SJCRH30 (cell line): ENCODE measurements at places on chromosomes 6 and 20. TPM values are rescaled to one million over a fixed set of nuclear protein-coding genes. Genes with fewer than 3 reads are reported as not detected.

Gene UTRN
- total RNA-seq = 67.8 and 74.7 TPM in 2 replicates

Gene ADGRG6
- 2.8 and 3.0 TPM in 2 replicates for total RNA-seq

Gene CRIP3
- not detected in 2 replicates for total RNA-seq

Gene PAK5
- total RNA-seq = not detected in 2 replicates

Gene TINAG
- not detected in 2 replicates for total RNA-seq

Gene FOXF2
- total RNA-seq = 2.8 and 3.7 TPM in 2 replicates

Gene SMLR1
- total RNA-seq = not detected in 2 replicates

Gene BTN2A1
- 16.9 and 17.2 TPM in 2 replicates for total RNA-seq

Gene ARG1
- not detected in 2 replicates for total RNA-seq

GRCh38 chr6:116405652-116406356 is 35.1 kb downstream of the DSE start:
- H3K27ac ChIP-seq = peak overlapping the region; percentile 35
- H3K36me3 ChIP-seq = 0 out of 2 replicates have a peak, but pooled peaks cover 3% of the 10 kb centered on the region
- H3K4me3 ChIP-seq = no peak overlapping the region
- H3K27me3 ChIP-seq = no peaks in the 10 kb centered on the region

DNA sequence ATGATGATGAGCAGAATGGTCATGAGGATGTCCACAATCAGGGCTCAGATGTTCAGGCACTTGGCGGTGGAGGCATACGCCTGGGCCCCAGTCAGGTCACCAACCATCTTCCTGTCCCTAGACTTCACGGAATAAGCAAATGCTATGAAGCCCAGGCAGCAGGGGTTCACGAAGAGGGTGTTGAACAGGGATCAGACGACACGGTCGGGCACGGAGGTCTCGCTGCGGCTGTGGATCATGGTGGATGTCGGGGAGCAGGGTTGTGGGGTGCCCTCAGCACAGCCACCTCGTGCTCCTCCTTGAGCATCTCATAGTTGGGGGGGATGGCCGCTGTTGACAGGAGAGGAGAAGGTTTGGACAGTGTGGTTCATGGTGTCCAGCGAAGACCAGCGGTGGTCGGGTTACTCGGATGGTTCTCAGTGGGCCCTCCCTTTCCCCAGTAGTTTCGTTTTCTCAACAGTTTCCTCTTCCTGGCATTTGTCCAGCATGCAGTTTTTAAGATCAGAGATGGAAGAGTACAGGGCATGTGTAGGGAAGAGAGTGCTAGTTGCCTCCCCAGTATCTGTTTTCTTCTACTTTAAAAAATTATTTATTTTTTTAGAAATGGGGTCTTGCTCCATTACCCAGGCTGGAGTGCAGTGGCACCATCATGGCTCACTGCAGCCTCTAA is 20.3 kb upstream of the SPDEF start:
- H3K4me1 ChIP-seq = no peaks in the 10 kb centered on the region
- no peak for DNase-seq
- no peak overlapping the region for H3K4me3 ChIP-seq

DNA sequence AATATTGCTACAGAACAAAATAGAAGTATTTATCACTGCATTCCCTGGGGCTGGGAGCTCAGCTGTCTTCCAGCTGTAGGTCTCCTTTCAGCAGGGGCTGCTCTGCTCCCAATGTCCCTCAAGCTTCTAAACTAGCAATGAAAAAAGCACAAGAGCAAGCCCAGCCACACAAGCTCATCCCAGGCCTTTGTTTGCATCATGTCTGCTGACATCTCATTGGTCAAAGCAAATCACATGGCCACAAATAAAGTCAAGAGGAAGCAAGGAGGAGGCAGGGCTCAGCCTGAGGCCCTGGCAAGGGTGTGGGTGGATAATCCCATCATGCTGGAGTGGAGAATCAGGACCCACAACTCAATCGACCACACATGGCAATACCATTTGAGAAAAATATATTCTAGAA is 2.2 kb upstream of the BFSP1 start:
- H3K36me3 ChIP-seq = no peaks in the 10 kb centered on the region
- peaks cover 5% of the 10 kb centered on the region; the same call in 1 of the 2 replicates for H3K4me1 ChIP-seq
- no peak overlapping the region for H3K27ac ChIP-seq
- peak; percentile 31 for DNase-seq
- H3K4me3 ChIP-seq = no peak overlapping the region

DNA sequence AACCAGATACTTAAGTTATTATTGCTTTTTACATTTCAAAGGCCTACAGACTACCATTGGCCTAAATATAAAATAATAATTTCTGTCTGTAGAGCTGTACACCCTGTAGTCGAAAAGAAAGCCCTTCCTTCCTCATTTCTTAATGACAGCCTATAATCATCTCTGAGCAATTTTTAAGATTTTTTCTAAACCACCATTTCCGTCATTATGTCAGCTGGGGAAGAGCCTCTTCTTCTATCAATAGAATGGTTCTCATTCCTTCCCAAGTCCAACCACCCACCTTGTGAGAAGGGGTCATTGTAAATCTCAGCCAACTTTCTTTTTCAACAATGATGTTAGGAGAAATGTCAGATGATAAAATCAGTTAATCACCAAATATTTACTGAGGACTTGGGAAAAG is 91.8 kb downstream of the PLEKHG1 start:
- H3K27ac ChIP-seq = no peak overlapping the region
- no peak overlapping the region for H3K4me3 ChIP-seq
- H3K27me3 ChIP-seq = no peaks in the 10 kb centered on the region

GRCh38 chr6:7119272-7119801 is 11.6 kb downstream of the RREB1 start:
- no peak for DNase-seq
- H3K27me3 ChIP-seq = no peaks in the 10 kb centered on the region
- H3K36me3 ChIP-seq = no peaks in the 10 kb centered on the region
- no peak overlapping the region for H3K27ac ChIP-seq
- H3K4me3 ChIP-seq = no peak overlapping the region

DNA sequence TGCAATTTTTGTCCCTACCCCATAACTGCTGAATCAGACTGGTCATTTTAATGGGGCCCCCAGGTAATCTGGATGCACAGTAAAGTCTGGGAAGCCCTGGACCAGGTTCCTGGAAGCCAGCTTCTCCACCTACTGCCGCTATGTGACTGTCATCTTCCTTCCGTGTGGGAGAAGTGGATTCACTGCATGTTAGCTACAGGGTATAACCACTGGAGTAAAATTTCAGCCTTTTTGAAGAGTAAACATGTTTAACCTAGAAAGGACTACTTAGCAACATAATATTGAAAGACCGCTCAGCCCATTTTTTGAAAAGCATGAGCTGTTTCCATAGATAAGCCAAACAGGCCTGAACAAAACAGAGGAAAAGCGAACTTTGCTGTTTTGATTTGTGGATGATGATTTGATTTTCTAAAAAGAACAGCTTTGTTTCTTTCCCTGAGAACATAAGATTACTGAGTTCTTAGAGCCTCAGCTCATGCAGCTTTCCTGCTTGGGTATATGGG is 208.1 kb downstream of the PLCB4 start:
- H3K36me3 ChIP-seq = no peaks in the 10 kb centered on the region
- peaks cover 15% of the 10 kb centered on the region for H3K4me1 ChIP-seq
- H3K27ac ChIP-seq = no peak overlapping the region
- DNase-seq = no peak

- no peaks in the 10 kb centered on the region for H3K4me1 ChIP-seq
Measured at GRCh38 chr6:7532821-7533220, 8.7 kb upstream of the DSP start.

- H3K4me3 ChIP-seq = no peak overlapping the region
- no peaks in the 10 kb centered on the region for H3K36me3 ChIP-seq
- H3K27me3 ChIP-seq = no peaks in the 10 kb centered on the region
- peak; percentile 39 for DNase-seq
Measured at GRCh38 chr6:81612136-81612535, 140.3 kb downstream of the TENT5A start.

GRCh38 chr20:59611286-59611685 is 6.9 kb downstream of the PHACTR3 start:
- DNase-seq = no peak
- no peaks in the 10 kb centered on the region for H3K36me3 ChIP-seq
- no peaks in the 10 kb centered on the region for H3K4me1 ChIP-seq
- H3K4me3 ChIP-seq = no peak overlapping the region
- peaks cover 53% of the 10 kb centered on the region for H3K27me3 ChIP-seq

GRCh38 chr6:158071121-158072082 is 89.7 kb downstream of the SYNJ2 start:
- no peak overlapping the region for H3K27ac ChIP-seq
- peaks cover 46% of the 10 kb centered on the region for H3K36me3 ChIP-seq
- no peak overlapping the region for H3K4me3 ChIP-seq
- H3K27me3 ChIP-seq = no peaks in the 10 kb centered on the region
- no peak for DNase-seq
- H3K4me1 ChIP-seq = peaks cover 7% of the 10 kb centered on the region

DNA sequence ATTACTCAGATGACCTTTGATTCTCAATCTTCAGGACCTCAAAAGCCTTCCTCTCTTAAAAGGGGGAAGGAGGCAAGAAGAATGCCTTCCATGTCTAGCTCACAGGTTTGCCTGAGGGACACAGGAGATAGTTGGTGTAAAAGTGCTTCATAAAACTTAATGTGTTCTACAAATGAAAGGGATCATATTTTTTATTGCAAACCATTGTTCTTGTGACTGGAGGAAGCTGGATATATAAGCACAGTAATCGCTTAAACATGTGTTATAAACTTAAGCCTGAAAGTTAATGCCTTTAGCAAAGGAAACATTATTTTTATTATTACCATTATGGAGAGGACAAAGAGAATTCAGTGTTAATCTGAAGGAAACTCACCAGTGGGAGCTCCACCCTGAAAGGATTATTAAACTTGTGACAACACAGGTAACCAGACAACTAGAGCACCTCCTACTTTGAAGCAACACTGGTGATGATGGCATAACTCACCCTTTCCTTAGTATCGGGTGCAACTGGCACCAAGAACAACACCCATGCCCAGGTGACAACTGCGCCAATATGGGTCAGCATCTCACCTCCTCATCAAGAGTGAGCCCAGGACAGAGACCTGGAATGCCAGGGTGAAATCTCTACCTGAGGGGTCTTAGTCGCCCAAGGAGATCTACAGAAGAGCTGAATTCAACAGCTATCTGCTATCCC is 288.7 kb upstream of the PRDM1 start:
- H3K4me3 ChIP-seq = no peak overlapping the region
- no peaks in the 10 kb centered on the region for H3K4me1 ChIP-seq
- H3K27ac ChIP-seq = no peak overlapping the region
- DNase-seq = no peak
